ENCODE measurements at places on chromosomes 3 and 15. TPM values are rescaled to one million over a fixed set of nuclear protein-coding genes. Genes with fewer than 3 reads are reported as not detected.

DNA sequence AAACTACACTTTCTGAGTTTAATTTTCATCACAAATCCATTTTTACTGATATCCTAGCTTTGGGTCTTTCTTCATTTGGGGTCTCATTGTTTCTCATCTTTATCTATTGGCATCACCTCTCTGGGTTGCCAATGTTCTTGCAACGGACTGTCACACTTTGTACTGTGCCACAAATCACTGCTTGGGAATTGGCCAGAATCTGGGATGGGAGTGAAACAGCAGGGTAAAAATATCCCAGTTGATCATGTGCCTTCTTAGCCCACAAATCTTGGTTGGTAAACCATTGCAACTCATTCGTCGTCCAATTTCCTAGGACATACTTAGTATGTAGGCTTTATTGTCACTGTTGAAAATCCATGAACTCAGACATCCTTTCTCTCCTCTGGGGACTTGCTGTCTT is 698.5 kb downstream of the OTOL1 start:
- H3K4me1 ChIP-seq, result peaks cover 17% of the 10 kb centered on the region
- H3K27me3 ChIP-seq, result no peaks in the 10 kb centered on the region
- H3K27ac ChIP-seq, result no peak overlapping the region
- H3K36me3 ChIP-seq, result no peaks in the 10 kb centered on the region
- H3K4me3 ChIP-seq, result no peak overlapping the region

- no peak overlapping the region for H3K4me3 ChIP-seq
- H3K4me1 ChIP-seq, result no peaks in the 10 kb centered on the region
- no peak for DNase-seq
- H3K27me3 ChIP-seq, result no peaks in the 10 kb centered on the region
- H3K36me3 ChIP-seq, result no peaks in the 10 kb centered on the region
- no peak overlapping the region for H3K27ac ChIP-seq
Observed at GRCh38 chr3:17342119-17342518, 400.3 kb downstream of the TBC1D5 start.

GRCh38 chr3:78176869-78177268 is 1137.0 kb downstream of the ROBO2 start:
- no peaks in the 10 kb centered on the region for H3K4me1 ChIP-seq
- no peak overlapping the region for H3K4me3 ChIP-seq
- H3K36me3 ChIP-seq, result no peaks in the 10 kb centered on the region
- no peak overlapping the region for H3K27ac ChIP-seq

- no peaks in the 10 kb centered on the region for H3K27me3 ChIP-seq
- peaks cover 7% of the 10 kb centered on the region for H3K4me1 ChIP-seq
- H3K27ac ChIP-seq, result no peak overlapping the region
- DNase-seq, result peak; percentile 84
Observed at GRCh38 chr15:66789029-66790025, 87.3 kb downstream of the SMAD6 start.

- no peaks in the 10 kb centered on the region for H3K36me3 ChIP-seq
- no peak for DNase-seq
- no peak overlapping the region for H3K27ac ChIP-seq
Observed at GRCh38 chr3:13711911-13712650, 163.2 kb downstream of the FBLN2 start.

DNA sequence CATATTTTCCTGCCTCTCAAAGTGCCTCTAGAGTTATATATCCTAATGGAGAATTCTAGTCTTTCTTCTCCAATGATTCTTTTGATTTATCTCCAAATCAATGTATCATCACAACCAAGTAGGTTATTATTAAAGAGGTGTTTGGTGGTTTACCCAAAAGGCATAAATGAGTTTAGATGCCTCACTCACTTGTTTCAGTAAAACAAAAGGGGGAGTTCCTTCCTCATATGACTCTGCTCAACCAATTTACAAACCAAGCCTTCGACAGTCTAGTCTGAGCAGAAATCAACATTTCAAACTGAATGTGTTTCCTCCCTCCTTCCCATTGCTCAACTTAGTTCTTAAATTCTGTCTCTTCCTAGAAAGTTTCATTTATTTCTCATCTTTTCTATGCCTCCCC is 116.5 kb downstream of the TNIK start:
- no peaks in the 10 kb centered on the region for H3K36me3 ChIP-seq
- H3K27me3 ChIP-seq, result no peaks in the 10 kb centered on the region
- DNase-seq, result no peak
- peaks cover 23% of the 10 kb centered on the region for H3K4me1 ChIP-seq

- no peak overlapping the region for H3K27ac ChIP-seq
- no peak overlapping the region for H3K4me3 ChIP-seq
- peaks cover 10% of the 10 kb centered on the region for H3K36me3 ChIP-seq
- no peak for DNase-seq
Observed at GRCh38 chr15:52352086-52352485, 56.5 kb upstream of the MYO5C start.

DNA sequence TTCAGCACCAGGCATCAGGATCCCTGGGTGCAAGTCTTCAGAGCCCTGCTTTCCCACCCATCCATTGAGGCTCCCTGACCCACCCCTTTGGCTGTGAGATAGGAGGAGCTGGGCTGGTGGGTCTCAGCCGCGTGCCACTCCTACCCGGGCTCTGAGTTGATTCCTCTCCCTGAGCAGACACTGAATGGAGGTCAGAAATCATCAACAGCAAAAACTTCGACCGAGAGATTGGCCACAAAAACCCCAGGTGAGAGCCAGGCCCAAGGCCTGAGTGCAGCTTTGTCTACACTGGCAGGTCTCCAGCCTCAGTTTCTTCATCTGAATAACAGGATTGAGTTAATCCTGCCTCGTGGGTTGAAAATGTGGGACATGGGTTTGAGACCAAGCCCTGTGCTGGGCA is 7.8 kb downstream of the TMEM43 start:
- peaks cover 10% of the 10 kb centered on the region for H3K4me1 ChIP-seq
- H3K27ac ChIP-seq, result no peak overlapping the region
- no peak for DNase-seq
- H3K27me3 ChIP-seq, result no peaks in the 10 kb centered on the region

- H3K36me3 ChIP-seq, result no peaks in the 10 kb centered on the region
- no peak overlapping the region for H3K27ac ChIP-seq
- no peak overlapping the region for H3K4me3 ChIP-seq
- no peaks in the 10 kb centered on the region for H3K27me3 ChIP-seq
Observed at GRCh38 chr3:111080413-111080812, 8.8 kb downstream of the NECTIN3 start.

The ENTPD3 gene
- polyA plus RNA-seq, result 1.1 TPM

The SLC12A1 gene
- polyA plus RNA-seq, result not detected

The SLC12A8 gene
- polyA plus RNA-seq, result 3.1 TPM

The DAPK2 gene
- not detected for polyA plus RNA-seq

The TIGIT gene
- polyA plus RNA-seq, result not detected

The C3orf85 gene
- not detected for polyA plus RNA-seq

The HEXA gene
- 155 TPM for polyA plus RNA-seq

The GCNT3 gene
- polyA plus RNA-seq, result 0.23 TPM

Measured in cardiac muscle cell (in vitro differentiated cells and primary cell).